T-helper 1 cell treated with Interleukin-12 subunit alpha and Interleukin-12 subunit beta and Interleukin-4 antibody, amounts not matched to agents 30 ng/mL and 1 ng/mL, for 36 hours (primary cell): ENCODE measurements at places on chromosomes 7 and 10. TPM values are rescaled to one million over a fixed set of nuclear protein-coding genes. Genes with fewer than 3 reads are reported as not detected.

The TEX47 gene
- total RNA-seq, result not detected in 2 replicates

The TMEM229A gene
- total RNA-seq, result not detected in 2 replicates

The IFIT1 gene
- total RNA-seq, result 9.8 and 11.8 TPM in 2 replicates

The GPR26 gene
- total RNA-seq, result not detected in 2 replicates

The SLC29A3 gene
- 2.7 and 2.8 TPM in 2 replicates for total RNA-seq

The NPC1L1 gene
- not detected in 2 replicates for total RNA-seq

The TAS2R3 gene
- total RNA-seq, result 0.88 and 1.4 TPM in 2 replicates

The NOM1 gene
- total RNA-seq, result 33.7 and 42.5 TPM in 2 replicates

The C10orf62 gene
- not detected in 2 replicates for total RNA-seq

The CRYGN gene
- total RNA-seq, result not detected in 2 replicates

The SUFU gene
- total RNA-seq, result 12.9 and 13.3 TPM in 2 replicates

The WDFY4 gene
- 0.10 and 0.29 TPM in 2 replicates for total RNA-seq
